ENCODE measurements at places on chromosomes 16 and 17.
A peak's percentile ranks its signal among the peaks of the same experiment; 100 is the strongest.

GRCh38 chr17:9350080-9350479 lies 225.5 kb downstream of the STX8 start:
- no peak for DNase-seq

GRCh38 chr16:69916462-69916861 lies 34.7 kb upstream of the CLEC18A start:
- DNase-seq = no peak

- DNase-seq = peak; percentile 83
These were observed 106.8 kb downstream of the METRNL start for GRCh38 chr17:83186226-83186625.

- no peak for DNase-seq
These were observed 52.8 kb upstream of the TOB1 start for GRCh38 chr17:50918933-50919296.

DNA sequence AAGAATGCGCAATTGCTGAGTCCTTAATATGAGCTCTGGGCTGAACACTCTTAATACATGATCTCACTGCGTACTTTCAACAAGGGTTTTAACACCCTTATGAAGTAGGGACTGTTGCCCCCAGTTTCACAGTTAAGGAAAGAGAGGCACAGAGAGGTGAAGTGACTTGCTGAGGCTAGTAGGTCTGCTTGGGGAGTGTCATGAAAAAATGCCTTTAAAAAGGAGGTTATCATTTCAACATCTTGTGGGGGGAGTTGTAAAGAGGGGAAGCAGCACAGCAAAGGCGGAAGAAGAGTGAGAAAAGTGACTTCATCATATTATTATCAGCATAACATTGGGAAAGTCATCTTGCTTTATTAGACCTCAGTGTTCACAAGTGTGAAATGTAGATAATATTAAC lies 2.1 kb downstream of the CCL4L2 start:
- DNase-seq = no peak

- peak; percentile 42 for DNase-seq
These were observed 2.6 kb downstream of the KAT2A start for GRCh38 chr17:42118545-42118944.

- DNase-seq = no peak
These were observed 20.1 kb downstream of the PLD6 start for GRCh38 chr17:17186051-17186450.

DNA sequence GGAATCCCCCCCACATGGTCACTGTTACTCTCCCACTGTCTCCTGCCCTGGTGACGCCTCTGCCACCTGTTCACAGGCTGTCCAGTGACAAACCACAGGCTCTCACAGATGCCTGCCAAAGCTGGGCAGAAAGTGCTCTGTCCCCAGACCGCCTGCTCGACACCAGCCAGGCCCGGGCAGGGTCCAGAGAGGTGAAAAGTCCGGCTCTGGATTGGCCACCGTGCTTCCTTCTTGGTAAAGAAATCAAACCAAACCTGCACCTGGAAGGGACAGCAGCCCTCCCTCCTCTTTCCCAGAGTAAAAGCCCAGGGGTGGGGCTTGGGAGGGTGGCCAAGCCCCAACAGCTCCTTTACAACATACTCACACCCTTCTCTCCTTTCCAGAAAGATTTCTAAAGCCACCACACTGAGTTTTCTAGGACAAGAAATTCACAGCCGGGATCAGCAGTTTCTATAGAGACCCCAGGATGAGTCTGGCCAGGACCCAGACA lies 6.2 kb downstream of the PCGF2 start:
- DNase-seq = no peak
